ENCODE measurements at places on chromosomes 5 and 9.

DNA sequence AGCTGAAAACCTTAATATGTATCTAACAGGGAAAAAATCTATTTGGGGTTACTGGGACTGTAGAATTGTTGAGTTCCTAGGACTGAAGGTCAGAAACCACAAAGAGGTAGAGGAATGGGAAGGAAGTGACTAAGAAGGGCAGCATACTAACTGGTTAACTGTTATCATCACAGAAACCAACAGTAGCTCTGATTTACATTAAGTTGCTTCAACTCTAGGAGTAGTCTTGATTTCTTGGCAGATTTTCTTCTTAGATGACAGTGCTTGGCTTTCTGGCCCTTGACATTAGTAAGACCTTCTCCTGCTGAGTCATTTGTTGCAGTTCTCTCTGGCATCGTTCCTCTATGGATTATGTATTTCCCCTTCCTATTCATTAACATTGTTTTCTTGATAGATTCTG is 116.1 kb upstream of the RASA1 start:
- no peak for DNase-seq

DNA sequence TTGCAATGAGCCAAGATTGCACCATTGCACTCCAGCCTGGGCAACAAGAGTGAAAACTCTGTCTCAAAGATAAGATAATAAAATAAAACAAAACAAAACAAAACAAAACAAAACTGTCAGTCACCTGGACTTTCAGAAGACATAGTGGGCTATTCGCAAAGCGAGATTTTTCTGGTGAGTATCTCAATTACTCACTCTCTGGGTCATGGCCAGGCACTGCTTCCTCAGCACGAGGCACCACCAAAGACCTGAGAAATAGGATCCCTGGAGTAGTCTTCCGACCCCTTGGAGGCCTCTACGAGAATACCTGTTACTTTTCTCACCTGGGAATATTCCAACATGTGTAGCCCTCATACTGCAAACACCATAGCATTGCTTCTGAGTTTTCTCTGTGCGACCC is 201.7 kb upstream of the ZNF618 start:
- no peak for DNase-seq

DNA sequence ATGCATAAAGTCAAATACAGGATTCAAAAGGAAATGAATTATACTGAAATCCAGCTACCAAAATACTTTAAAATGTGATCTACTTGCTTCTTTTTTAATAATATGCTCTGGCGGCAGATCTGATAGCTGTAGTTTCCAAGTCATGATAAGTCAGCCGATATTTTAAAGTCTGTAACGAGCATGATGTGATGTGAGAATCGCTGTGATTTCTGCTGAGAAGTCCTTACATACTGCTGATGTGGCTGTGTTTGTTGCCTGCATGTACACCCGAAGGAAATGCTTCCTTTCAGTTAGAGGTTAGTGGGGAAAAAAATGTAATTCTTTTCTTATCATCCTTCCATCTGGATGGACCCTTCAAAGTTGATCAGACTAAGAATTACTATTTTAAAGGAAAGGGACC is 4.8 kb upstream of the SEMA4D start:
- DNase-seq = no peak

DNA sequence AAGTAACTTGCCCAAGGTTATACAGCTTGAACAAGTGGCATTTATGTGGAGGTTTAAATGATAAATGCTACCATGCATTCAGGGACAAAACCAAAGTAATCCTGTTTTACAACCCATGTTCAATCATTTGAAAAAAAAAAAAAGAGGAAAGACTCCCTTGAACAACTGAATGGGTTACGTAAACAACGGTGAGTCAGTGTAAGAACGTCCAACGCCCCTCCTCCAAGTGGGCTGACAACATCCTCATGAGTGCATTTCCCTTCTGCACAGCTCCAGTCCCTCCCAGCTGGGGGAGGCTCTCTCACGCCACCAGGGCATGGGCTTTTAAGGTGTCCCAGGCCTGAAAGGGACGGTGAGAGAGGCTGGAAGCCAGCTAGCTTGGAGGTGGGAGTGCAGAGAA is 90.0 kb downstream of the PRRT1B start:
- DNase-seq = peak; percentile 50

GRCh38 chr5:137058089-137058488 is 441.0 kb downstream of the SPOCK1 start:
- no peak for DNase-seq

DNA sequence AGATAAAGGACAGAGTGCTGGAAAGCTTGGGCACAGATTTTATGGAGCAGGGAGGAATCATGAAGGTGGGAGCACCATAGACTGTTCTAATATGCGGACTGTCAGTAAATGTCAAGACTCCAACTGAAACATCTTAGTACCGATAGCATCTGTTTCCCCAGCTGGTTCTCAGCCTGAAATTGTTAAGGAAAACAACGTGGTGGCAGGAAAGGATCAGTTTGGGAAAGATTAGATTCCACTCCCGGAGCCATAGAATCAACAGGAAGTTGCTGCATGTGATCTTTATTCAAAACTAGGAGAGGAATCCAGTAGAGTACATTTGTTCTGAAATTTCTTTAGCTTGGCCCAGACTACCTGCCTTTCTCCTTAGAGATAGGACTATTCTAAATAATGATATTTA is 559.1 kb downstream of the CSNK1G3 start:
- no peak for DNase-seq

- DNase-seq = no peak
These were observed 43.6 kb downstream of the GNAQ start for GRCh38 chr9:77987880-77988525.

DNA sequence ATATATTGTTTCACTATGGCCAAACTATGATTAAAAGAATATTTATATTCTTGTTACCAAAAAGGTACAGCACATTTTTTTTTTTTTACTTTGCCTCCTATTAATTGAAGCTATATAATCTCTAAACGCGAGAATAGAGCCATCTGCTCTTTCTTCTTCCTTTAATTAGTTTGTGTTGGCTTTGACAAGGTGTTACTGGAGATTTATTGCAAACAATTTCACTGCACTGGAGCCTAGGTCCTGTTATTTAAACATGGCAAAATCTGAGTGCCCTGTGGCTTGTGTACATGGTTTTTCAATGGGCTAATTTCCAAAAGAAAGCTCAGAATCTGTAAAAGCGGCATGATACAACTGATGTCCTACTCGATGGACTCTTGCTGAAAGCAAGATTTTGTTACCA is 40.8 kb upstream of the GABRG2 start:
- no peak for DNase-seq

DNA sequence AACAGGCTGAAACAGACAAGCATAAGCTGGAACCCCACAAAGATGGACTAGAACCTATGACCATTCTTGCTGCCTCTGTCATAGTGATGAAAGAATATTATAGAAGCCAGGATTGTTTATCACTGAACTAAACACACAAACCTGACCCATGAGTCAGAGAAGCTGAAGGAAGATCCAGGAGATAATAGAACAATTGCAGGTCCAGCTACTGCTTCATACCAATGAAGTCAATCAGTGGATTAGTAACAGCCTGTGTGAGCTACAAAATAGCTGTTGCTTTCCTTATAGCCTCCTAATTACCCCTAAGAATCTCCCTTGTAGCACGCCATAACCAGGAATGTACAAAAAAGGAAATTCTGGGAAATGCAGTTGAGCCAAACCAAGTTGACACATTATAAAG is 459.9 kb upstream of the ZNF462 start:
- DNase-seq = no peak

- no peak for DNase-seq
These were observed 27.9 kb downstream of the DOCK8 start for GRCh38 chr9:242461-243080.

DNA sequence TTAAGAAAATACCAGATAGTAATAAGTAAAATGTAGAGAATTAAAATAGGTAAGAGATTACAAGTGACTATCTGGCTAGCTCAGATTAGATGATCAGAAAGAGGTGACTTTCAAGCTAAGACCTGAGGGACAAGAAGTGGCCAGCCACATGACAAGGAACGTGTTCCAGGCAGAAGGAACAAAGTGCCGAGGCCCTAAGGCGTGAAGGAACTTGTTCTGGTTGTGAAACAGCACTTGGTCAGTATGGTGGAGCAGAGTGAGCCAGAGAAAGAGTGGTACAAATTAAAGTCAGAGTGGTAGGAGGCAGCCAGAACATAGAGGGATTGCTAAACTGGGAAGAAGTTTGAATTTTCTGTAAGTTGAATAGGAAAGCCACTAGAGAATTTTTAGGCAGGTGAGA is 73.6 kb downstream of the ADRB2 start:
- DNase-seq = no peak

DNA sequence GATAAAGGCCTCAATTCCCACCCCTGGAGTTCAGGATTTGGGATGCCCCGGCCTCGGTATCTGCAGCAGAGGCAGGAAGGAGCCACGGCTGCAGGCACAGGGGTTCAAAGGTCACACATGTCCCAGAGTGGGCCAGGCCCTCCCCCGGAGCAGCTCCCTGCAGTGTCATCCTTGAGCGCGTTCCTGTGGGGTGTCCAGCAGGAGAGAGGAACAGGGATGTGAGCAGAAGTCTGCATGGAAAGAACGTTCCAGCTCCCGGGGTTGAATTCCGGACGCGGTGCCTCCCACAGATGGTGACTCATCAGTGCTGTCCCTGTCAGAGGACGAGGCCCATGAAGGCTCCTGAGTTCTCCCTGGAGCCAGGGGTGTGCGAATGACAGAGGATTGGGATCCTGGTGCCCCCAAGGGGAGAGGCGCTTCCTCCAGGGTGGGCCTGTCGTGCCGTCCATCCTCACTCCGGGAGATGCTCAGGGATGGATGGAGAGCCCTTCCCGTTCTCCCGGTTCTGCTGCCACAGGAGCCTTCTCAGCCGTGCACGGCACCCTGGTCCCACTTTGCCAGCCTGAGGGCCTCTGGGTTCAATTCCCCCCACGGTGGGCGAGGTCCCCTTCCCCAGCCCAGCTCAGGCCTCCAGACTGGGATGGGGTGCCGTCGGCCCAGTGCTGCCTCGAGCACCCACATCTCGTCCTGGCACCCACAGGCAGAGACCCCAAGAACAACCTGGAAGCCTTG is 3.1 kb downstream of the LCN1 start:
- DNase-seq = no peak

DNA sequence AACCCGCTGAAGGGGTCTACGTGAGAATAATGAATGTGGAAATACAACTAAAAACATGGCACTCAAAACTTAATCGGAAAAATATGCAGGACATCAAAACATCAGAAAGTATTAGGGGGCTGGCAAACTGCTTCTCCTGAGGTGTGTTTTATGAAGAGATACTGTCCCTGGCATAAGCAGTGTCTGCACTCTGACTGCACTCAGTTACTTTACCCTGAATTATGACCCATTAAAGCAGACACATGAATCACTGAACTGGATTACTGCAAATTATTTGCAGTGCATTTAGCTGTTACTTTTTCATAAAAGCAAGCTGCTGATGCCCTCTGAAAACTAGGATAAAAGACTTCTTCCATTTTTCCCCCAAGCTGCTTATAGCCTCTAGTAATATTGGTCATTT is 164.9 kb downstream of the AP3B1 start:
- no peak for DNase-seq

DNA sequence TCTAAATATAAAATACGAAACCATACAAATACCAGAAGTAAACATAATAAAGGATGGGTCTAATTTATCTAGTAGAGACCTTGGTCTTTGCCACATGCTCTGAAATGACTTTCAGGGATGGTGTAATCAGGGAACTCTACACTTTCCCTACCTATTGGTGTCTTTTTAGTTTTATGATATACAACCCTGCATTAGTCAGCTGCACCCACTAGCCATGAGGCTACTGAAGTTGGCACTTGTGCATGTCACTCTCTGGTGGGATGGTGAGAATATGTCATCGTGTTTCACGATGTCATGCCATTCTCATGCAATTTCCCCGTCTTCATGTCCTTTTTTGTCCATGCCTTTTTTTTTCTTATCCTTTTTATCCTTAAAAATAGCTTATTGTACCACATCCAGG is 234.9 kb upstream of the ACTBL2 start:
- no peak for DNase-seq

GRCh38 chr5:181044662-181045305 is 4.7 kb downstream of the BTNL9 start:
- DNase-seq = no peak

DNA sequence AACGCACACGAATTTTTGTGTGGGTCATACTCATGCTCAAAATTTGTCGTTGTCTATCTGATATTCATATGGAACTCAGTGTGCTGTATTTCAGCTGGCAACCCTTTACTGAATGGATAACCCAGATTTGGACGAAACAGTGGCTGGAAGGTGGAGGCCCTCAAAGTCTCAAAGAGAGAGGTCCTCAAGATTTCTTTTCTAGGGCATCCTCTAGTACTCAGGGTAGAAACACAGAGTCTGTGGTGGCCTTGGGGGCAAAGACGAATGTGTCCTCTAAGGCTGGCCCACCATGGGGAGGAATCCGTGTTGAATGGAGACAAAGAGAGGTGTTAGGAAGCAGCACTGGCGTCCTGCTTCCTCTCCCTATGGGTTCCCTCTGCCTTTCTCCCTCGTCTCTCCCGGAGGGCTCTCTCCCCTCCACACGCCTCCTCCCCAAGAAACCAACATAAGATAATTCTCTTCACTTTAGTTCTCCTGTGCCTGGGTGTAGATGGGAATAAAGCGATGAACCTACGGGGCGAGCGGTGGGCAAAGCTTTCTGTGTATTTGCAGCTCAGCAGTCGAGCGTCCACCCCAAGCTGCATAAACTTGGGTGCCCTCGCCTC is 333.7 kb downstream of the CWC27 start:
- DNase-seq = no peak

GRCh38 chr5:115463983-115464382 is 80.6 kb downstream of the FEM1C start:
- DNase-seq = no peak

GRCh38 chr9:19171271-19171670 is 44.0 kb upstream of the PLIN2 start:
- DNase-seq = no peak

DNA sequence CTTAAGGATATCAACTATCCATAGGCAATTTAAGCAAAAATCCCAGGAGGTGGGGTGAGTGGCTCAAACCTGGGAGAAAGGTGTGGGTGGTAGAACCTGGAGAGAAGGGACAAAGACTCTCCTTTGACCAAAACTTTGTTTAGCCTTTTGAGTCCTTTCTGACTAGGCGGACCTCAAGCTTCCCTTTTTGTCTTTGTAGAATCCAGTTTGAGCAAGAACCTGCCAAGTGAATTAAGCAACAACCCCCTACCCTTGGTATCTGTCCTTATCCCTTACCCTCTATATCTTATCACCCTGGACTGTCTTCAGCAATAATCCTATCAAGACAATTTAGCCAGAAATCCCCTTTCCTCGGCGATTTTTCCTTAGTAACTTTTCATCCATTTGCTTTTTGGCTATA is 53.5 kb upstream of the SLC28A3 start:
- no peak for DNase-seq

GRCh38 chr5:60672693-60673264 is 27.2 kb downstream of the DEPDC1B start:
- DNase-seq = no peak

All from stimulated activated CD8-positive, alpha-beta memory T cell treated with anti-CD3 and anti-CD28 coated beads, Interleukin-12 subunit alpha, Interleukin-12 subunit beta, amount 100 ng/mL, for 1 hour (primary cell).